Fibroblast of villous mesenchyme (primary cell): ENCODE measurements at places on chromosomes 12 and 14. TPM values are rescaled to one million over a fixed set of nuclear protein-coding genes. Genes with fewer than 3 reads are reported as not detected.

PZP gene
- not detected in 2 replicates for total RNA-seq

ANO2 gene
- total RNA-seq, result 0.43 TPM in 1 of 2 replicates, not detected in the other

TMPRSS12 gene
- under 0.01 TPM in 1 of 2 replicates, not detected in the other for total RNA-seq

KRT2 gene
- total RNA-seq, result not detected in 2 replicates

GPR65 gene
- under 0.01 and 0.32 TPM in 2 replicates for total RNA-seq

KCNMB4 gene
- 4.2 and 7.3 TPM in 2 replicates for total RNA-seq

PAX9 gene
- total RNA-seq, result not detected in 2 replicates

OR4K13 gene
- total RNA-seq, result not detected in 2 replicates

KITLG gene
- 13.8 and 16.4 TPM in 2 replicates for total RNA-seq

ADAM21 gene
- under 0.01 and 0.43 TPM in 2 replicates for total RNA-seq

ATP2B1 gene
- 175 and 214 TPM in 2 replicates for total RNA-seq

NRL gene
- 0.86 and 1.3 TPM in 2 replicates for total RNA-seq

FGF6 gene
- not detected in 2 replicates for total RNA-seq

PLEKHD1 gene
- total RNA-seq, result under 0.01 TPM in 1 of 2 replicates, not detected in the other
